Stimulated activated CD4-positive, alpha-beta T cell treated with anti-CD3 and anti-CD28 coated beads, Interleukin-2, amount 100 ng/mL, for 24 hours (primary cell): ENCODE measurements at places on chromosomes 6 and 20.
A peak's percentile ranks its signal among the peaks of the same experiment; 100 is the strongest.

DNA sequence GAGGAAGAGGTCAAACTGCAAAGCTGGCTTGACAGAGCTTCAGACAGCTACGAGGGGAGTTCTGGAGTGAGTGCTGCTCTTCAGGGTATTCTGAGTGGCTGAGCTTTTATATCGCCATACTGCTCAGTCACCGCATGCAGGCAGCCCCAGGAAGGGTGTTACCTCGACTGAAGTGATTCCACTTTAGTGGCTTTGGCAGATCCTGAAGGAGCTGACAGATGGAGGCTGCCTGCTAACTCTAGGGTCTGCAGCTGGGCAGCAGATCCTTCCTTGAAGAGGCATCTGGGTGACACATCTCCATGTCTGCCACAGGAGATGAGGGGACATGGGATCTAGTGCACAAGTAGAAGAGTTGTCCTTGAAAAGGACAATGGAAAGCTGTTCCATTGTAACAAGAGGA is 3.7 kb upstream of the DEK start:
- DNase-seq: no peak

- DNase-seq: no peak
These were observed 110.1 kb downstream of the IYD start for GRCh38 chr6:150478656-150479545.

DNA sequence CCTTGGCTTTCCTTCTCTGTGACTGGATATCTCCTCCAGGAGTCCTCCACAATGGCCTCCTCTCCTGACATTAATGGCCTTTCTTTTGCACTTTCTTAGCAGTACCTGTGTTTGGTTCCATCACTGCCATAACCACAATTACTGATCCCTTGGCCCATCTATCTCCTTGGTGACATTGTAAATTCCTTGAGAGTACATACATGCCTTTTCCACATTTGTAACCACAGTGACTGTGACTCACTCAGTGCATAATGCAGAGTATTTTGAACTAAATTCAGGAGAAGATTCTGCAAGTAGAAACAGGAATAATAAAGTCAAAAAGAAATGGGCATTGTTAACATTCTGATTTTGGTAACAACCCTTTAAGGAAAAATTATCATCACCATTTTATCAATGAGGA is 197.2 kb upstream of the SOX4 start:
- no peak for DNase-seq

DNA sequence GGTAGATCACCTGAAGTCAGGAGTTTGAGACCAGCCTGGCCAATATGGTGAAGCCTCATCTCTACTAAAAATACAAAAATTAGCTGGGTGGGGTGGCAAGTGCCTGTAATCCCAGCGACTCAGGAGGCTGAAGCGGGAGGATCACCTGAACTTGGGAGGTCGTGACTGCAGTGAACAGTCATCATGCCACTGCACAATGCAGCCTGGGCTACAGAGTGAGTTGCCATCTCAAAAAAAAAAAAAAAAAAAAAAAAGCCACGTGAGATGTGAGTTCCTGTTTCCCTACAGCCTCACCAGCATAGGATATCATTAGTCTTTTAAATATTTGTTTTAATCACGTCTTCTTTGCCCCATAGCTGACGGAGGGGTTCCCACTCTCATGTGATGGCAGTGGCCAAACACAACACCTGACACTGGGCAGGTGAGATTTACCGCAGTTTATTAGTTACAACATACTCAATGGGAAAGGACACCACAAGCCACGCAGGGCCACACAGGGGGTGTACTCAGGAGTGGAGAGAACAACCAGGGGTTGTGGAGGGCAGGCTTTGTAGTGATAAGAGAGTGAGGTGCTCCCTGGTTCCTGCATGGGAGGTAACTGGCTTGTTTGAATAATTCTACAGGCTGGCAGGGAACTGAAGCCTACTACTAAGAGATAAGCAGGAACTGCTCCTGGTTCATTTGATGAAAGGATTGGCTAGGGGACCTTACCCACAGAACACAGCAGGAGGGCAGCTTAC is 4.6 kb upstream of the LZTS3 start:
- DNase-seq: no peak

GRCh38 chr20:3970016-3970415 is 45.3 kb downstream of the RNF24 start:
- DNase-seq: no peak

DNA sequence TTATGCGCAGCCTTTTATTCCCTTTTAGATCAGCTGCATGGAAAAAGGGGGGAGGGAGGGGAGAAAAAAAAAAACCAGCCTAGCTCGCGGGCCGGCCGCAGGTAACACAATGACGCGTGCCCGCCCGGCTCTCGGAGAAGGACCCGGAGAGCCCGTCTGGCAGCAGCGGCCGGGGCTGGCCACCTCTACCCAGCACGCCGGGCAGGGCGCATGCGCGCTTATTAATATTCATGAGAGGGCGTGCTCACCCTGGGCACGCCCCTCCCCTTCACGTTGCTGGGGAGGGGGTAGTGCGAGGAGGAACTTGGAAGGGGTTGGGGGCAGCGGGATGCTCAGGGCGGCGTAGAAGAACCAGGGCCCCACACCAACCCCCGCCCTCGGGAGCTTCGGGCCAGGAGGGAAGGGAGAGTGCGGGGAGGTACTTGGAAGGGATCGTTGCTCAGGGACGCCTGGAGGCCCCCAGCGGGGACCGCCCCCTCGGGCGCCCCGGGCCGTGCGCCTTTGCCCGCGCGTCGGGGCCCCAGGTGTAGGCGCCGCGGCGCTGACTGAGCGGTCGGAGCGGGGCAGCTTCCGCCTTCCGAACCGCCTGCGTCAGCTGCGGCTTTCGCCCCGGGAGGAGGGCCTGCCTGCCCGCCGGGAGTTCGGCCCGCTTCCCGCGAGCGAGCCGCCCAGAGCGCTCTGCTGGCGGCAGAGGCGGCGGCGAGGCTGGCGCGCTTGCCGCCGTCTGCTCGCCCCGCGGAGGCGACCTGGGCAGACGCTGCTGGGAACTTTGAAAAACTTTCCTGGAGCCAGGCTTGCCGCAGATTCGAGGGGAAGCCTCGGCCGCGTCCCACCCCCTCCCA is at the start of gene JAG1:
Gene JAG1 (minus strand): TSS at position 158 of the 842 bp plus-strand sequence. CDS start 469 bp downstream, outside the sequence.
- peak; percentile 73 for DNase-seq

GRCh38 chr6:24504287-24504648 is 9.5 kb downstream of the ALDH5A1 start:
- no peak for DNase-seq

DNA sequence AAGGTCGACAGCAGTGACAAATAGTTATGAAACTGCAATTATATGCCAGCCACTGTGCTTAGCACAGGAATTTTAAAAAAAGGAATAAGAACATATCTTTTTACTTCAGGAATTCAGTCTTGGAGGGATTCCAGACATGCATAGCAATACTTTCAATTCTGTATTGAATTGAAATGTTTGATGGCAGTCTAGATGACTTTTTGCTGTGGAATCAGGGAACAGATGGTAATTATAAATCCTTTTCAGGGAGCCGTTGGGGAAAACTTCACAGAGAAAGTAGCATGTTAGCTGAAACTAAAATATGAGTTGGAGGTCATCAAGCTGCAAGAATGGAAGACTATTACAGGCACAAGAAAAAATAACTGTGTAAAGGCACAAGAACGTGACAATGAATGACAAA is 74.8 kb downstream of the IMPG1 start:
- DNase-seq: no peak

- DNase-seq: no peak
These were observed 1.8 kb downstream of the NKX2-2 start for GRCh38 chr20:21511850-21512633.

DNA sequence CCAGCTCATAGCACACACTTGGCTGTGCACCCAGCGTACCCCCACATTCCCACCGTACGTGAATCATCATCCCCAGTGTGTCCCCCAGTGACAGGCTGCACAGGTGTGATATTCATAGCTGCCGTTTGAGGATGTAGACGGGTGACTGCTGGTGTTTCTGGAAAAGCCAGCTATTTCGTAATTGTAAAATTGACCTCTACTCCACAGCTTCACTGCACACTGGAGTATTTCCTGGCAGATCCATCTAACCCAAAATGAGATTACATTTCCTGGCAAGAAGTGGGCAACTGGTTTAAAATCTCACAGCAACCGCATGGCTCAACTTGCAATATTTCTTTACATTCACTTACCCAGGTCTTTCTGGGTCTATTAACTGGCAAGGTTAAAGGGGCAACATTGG is 30.3 kb downstream of the CD83 start:
- DNase-seq: no peak

- DNase-seq: no peak
These were observed 95.7 kb downstream of the SLC24A3 start for GRCh38 chr20:19308146-19308545.

GRCh38 chr6:154511791-154512190 is 1.3 kb upstream of the CNKSR3 start:
- no peak for DNase-seq

GRCh38 chr20:17825960-17826843 is 126.4 kb downstream of the BANF2 start:
- peak; percentile 15 for DNase-seq

DNA sequence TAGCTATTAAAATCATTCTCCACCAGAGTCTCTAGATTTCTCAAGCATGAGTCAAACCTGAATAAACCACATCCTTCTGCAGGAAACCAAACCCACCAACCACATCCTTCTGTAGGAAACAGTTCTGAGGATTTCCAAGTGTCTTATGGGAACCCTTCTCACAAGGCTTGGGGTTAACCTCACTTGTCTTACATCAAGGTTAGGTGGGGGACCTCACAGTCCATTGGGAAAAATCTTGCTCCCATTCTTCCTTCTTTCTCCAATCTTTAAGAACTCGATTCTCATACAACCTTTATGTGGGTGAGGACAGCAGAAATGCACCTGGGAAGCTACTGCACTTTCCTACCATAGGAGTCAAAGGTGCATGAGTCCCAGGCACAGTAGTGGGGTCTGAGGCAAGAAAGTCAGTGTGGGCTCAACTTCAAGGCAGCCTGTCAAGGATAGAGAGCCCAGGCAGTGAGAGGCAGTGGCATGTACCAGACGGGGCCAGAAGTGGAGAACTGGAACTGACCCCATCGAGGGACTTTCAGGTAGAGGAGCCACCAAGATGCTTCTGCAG is 114.5 kb downstream of the SLC22A3 start:
- DNase-seq: peak; percentile 56

DNA sequence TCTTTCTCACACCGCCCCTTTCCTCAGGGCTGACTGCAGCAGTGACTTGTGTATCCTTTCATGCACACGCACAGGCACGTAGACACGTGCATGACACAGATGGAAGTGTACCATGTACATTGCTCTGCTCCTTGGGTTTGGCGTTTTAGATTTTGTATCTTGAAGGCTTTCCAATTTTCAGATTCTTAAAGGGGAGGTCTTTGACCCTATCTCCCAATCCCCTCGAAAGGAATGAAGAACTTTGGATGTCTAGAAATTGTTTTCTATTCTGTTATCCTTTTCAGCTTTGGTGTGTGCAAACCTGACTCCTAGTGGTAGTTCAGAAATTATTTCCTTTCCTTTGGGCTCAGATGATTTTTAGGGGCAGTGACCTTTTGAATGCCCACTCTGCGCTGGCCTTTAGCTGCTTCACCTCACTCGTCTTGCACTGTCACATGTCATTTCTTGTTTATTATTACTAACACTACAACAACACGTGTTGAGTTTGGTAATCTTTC is 63.0 kb downstream of the HIVEP1 start:
- no peak for DNase-seq

- no peak for DNase-seq
These were observed 83.4 kb upstream of the PRL start for GRCh38 chr6:22380236-22380635.
